ENCODE measurements at places on chromosomes 11 and 22. TPM values are rescaled to one million over a fixed set of nuclear protein-coding genes. Genes with fewer than 3 reads are reported as not detected.

KCNC1 gene
- not detected for total RNA-seq

WNT11 gene
- 22.7 TPM for total RNA-seq

SART1 gene
- total RNA-seq, result 30.7 TPM

PHOX2A gene
- not detected for total RNA-seq

TTC28 gene
- 16.4 TPM for total RNA-seq

ART5 gene
- total RNA-seq, result 1.4 TPM

DNA sequence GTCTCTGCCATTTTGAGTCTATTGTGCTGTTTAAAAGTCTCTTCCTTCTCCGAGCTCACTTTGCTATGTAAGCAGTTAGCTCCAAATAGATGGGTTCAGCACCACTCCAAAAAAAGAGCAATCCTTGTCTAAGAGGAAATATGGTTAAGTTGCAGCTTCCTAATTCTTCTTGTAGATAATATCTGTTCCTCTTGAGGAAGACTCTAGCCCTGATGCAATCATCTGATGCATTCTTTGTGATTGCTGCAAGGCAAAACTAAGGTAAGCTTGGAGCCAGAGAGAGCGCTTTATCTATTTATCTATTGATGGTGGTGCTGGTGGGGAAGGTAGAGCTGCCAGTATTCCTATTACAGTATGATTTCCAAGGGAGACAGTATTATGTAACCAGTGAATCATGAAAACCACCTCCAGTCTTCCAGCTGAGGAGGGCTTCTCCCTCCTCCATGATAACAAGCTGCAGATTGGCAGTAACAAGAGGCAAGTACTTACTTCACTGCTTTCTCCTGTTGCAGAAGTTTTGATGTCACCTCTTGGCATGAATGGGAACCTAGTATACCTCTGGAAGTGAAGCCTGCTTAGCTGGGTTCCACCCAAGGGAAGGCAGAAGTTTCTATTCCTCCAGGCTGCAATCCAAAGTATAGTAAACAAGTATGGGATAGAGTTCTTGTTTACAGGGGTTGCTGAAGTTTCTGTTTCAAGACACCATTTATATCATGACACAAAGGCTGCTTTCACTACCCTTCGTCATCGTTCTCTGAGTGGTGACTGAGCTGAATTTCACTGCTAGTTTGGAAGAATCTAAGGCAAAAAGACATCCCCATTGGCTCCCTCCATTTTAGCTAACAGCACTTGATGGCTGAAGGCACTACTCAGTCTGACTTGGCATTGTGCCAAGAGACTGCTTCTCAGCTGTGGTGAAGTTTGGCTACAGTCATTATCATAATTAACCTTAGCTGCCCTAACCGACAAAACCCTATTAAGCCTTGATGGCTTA is 49.7 kb downstream of the FDX1 start:
- H3K4me1 ChIP-seq, result peaks cover 10% of the 10 kb centered on the region
- DNase-seq, result no peak
- no peak overlapping the region for H3K4me3 ChIP-seq

DNA sequence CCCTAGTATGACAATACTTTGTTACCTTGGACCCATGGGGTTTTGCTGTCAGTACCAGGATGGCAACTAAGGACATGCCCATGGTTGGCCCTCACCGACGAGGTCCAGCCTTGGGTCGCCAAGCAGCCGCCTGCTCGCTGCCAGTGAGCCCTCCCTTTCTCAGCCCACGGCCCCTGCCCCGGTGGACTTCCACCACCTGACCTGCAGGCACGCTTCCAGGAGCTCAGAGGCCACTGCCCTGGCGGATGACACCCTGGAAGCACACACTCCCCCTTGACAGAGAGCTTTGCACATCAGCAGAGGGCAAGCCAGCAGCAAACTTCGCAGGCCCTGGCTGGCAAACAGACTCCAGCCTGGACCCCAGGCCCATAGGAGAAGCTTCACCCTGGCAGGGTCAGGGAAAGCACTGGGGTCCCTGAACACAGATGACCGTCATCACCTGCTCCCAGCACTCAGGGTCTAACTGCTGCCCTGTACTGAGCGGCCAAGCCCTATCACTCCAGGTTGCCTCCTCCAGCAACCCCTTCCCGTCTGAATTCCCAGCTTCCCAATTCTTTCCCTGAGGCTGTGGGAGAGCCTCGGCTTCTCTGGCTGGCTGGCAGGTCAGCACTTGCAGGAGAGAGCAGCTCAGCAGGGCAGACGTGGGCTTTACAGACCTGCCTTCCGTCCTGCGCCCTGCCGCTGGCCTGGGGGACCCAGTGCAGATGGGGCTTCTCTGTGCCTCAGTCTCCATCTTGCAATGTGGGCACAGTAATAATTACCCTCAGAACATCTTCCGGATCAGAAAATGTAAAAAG is 2.7 kb upstream of the PPARA start:
- no peak overlapping the region for H3K4me3 ChIP-seq
- H3K27me3 ChIP-seq, result no peaks in the 10 kb centered on the region
- peaks cover 5% of the 10 kb centered on the region for H3K36me3 ChIP-seq
- DNase-seq, result peak; percentile 69

GRCh38 chr11:133582750-133583149 is 50.4 kb upstream of the OPCML start:
- no peak overlapping the region for H3K4me3 ChIP-seq
- H3K36me3 ChIP-seq, result no peaks in the 10 kb centered on the region
- DNase-seq, result no peak

- DNase-seq, result no peak
- H3K27ac ChIP-seq, result no peak overlapping the region
- H3K36me3 ChIP-seq, result no peaks in the 10 kb centered on the region
Measured at GRCh38 chr22:29916007-29916544, 33.1 kb downstream of the MTMR3 start.

DNA sequence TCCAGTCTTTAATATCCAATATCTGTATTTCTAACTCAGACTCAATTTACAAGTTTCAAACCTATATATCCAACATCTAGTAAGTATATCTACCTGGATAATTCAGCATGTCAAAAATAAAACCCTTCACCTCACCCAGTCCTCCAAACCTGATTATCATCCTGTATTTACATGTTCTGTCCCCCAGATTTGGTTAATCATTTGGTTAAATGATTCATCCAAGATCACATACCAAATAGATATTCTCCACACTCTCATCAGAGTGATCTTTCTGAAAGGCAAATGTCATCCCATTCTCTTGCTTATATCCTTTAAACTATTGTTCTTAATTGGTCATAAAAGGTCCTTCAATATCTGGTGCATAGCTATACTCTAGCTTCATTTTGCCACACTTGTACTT is 199.0 kb downstream of the SOX6 start:
- no peaks in the 10 kb centered on the region for H3K27me3 ChIP-seq
- no peak overlapping the region for H3K4me3 ChIP-seq

GRCh38 chr22:26170795-26171580 is 1.7 kb downstream of the SEZ6L start:
- DNase-seq, result peak; percentile 13
- peaks cover 20% of the 10 kb centered on the region for H3K4me1 ChIP-seq
- H3K4me3 ChIP-seq, result no peak overlapping the region
- no peak overlapping the region for H3K27ac ChIP-seq

DNA sequence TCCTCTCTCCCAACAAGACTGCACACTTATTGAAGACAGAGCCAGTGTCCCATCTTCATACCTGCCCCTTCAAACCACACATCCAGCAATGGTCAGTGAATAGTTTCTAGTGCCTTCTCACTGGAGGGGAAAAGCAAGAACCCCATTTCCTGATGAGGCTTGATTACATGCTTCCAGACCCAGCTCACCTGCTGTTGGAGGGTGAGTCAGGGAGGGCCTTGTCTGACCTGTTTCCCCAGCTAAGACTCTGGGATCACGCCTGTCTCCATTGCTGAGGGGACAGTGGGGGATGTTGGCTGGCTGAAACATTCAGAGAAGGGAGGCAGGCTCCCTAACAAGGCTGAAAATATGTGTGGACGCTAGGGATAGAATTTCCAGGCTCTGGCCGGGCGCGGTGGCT is 27.5 kb upstream of the ZDHHC13 start:
- H3K4me3 ChIP-seq, result no peak overlapping the region
- DNase-seq, result no peak
- H3K4me1 ChIP-seq, result no peaks in the 10 kb centered on the region
- H3K36me3 ChIP-seq, result no peaks in the 10 kb centered on the region
- H3K27me3 ChIP-seq, result no peaks in the 10 kb centered on the region

GRCh38 chr22:46142548-46143490 is 7.5 kb upstream of the PPARA start:
- H3K36me3 ChIP-seq, result no peaks in the 10 kb centered on the region
- no peaks in the 10 kb centered on the region for H3K27me3 ChIP-seq
- no peak overlapping the region for H3K27ac ChIP-seq
- peaks cover 31% of the 10 kb centered on the region for H3K4me1 ChIP-seq
- no peak for DNase-seq

All from left ventricle myocardium inferior (tissue), 1 donor.